Esophagus squamous epithelium (tissue), 5 donors: ENCODE measurements at places on chromosomes 7 and 10.

GRCh38 chr10:110395350-110396283 lies 90.9 kb upstream of the SMNDC1 start:
- no peak for DNase-seq

DNA sequence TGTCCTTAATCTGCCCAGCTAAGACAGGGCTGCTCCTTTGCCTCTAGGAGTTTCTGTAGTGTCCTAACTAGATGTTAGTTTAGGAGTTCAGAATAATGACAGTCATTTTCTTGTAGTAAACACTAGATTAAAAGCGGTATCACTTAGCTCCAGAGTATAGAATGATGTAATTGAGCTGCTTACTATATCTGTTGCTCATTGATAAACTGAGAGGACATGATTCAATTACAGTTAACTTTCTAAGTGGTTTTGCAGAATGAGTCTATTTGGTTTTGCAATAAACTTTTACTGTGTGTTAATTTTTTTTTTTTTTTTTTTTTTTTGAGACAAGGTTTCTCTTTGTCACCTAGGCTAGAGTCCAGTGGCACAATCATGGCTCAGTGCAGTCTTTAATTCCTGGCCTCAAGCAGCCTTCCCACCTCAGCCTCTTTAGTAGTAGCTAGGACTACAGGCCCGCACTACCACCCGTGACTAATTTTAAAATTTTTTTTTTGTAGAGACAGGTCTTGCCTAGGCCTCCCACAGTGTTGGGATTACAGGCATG lies 1.8 kb downstream of the STMP1 start:
- DNase-seq, result no peak

- no peak for DNase-seq
Measured at GRCh38 chr7:133358708-133359107, 105.8 kb downstream of the EXOC4 start.

DNA sequence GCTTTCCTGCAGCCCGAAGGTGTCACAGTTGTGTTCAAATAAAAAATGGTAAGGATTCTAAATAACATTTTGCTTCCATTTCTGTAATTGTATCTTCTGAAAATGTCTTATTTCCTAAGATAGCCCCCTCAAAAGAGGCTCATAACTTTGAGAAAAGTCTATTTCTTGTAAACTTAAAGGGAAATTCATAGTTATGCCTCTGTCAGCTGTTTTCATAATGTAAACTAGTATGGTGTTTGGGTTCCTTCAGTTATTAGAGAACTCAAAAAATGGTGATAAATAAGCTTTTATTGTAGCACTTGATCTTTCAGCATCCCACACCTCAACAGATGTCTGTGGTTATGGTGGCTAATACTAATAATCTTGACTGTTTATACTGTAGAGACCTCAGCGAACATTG lies 57.1 kb downstream of the KLHDC10 start:
- DNase-seq, result no peak

DNA sequence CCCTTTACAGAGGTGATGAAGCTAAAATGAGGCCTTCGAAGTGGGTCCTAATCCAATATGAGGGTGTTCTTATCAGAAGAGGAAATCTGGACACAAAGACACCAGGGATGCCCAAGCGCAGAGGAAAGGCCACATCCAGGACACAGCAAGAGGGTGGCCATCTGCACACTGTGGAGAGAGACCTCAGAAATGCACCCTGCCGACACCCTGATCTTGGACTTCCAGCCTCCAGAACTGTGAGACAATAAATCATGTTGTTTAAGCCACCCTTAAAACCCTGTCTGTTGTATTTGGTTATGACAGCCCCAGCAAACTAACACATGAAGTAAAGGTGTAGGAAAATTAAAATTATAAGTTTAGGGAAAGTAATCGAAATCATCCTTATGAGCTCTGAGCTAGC lies 64.0 kb downstream of the CDC123 start:
- DNase-seq, result no peak

GRCh38 chr7:96359876-96360275 lies 38.0 kb upstream of the SLC25A13 start:
- no peak for DNase-seq

DNA sequence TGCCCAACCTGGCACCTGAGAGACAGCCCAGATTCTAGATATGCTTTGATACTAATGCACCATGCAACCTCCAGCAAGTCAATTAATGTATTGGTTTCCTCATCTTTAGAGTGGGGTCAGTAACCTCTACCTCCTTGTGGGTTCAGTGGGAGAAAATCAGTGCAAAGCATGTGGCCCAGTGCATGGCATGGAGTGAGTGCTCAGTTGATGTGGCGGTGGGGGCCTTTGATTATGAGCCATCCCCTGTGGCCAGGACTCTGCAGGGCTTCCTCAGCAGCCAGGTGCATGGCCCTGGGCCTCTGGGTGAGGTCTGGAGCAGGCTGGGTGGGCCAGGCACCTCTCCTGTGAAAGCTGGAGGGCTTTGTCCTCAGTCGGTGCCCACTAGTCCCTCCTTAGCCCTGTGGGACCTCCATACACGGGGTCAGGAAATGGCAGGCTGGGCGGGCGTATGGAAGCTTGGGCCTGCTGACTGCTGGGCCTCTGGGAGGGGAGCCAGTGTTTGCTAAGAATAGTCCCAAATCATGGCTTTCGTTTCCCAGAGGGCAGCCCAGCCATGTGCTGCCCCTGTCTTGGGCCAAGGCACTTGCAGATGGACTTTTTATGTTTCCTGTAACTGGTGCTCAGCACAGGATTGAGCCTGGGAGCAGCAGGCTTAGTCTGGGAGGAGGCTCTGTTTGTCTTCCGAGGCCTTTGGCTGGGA lies 3.4 kb downstream of the PALD1 start:
- no peak for DNase-seq

DNA sequence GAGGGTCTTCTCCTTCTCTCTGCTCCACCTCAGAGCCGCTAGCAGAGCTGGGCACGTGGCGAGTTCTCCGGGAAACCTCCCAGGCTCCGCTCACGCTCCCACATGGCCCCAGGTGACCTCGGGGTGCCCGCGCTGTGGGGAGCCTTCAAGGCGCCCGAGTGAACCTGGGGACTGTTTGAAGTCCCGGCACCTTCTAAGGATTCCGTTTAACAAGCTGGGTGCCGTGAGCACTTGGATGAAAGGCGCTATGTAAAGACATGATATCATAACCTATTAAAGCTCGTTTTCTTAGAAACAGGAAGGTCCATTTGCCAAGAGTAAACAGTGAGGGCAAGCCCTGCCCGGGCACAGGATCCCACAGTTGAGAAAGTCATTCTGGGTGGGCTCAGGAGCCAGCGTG lies 15.8 kb upstream of the MYL10 start:
- DNase-seq, result no peak

DNA sequence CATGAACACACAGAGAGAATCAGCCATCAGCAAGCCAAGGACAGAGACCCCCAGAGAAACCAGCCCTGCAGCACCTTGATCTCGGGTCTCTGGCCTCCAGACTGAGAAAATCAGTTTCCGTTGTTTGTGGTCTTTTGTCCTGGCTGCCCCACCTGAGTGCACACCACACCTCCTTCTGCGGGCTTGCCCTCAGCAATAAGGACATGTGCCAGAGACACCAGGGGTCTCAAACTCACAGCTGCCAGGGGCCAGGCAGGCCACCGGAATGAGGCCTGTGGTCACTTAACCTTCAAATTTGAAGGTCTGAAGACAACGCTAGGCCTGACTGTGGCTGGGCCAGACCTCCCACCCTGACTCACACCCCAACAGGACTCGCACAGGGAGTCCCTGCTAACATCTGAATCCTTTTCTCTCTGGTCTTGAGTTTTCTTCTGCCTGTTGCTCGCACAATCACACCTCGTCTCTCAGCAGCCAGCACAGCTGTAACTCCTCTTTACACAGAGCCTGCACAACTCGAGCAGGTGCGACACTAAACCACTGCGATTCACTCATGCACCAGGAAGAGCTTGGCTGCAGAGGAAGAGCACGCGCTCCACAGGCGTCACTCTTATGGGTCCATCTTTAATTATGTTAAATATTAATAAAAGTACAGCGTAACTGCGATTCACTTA lies 86.2 kb downstream of the CHST15 start:
- no peak for DNase-seq

DNA sequence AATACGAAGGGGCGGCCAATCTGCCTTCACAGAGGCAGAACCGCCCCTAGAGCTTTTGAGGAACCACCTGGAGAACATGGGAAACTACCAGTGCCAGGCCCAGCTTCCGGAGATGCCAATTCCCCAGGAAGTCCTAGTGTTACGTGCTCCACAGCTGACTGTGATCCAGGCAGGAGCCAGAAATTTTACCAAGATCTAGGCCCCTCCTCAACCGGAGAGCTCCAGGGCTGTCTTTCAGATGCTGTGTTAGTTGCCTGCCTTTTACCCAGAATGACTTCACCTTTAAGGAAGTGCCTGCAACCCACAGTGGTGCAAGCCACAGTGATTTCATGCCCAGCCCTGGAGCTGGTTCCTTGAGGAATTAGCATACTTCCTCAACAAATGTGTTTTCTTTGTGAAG lies 62.9 kb downstream of the ELMO1 start:
- DNase-seq, result peak; percentile 8

GRCh38 chr10:34504534-34504933 lies 310.6 kb downstream of the PARD3 start:
- no peak for DNase-seq

DNA sequence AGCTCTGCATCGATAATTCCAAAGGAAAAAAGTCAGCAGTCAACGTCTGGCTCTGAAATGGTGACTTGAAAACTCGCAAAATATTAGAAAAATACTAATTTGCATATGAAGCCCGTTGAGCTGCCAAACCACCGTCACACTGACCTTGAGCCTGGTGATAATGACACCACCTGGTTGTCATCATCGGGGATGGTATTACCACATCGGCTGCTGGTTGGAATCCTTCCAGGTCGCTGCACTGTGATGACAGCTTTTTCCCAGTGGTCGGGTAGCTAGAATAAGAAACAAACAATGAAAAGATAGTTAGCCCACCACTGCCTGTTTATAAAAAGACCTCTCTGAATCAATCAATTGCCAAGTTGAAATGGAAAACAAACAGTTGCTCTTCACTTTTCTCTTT lies 41.6 kb downstream of the LAMB1 start:
- DNase-seq, result no peak

DNA sequence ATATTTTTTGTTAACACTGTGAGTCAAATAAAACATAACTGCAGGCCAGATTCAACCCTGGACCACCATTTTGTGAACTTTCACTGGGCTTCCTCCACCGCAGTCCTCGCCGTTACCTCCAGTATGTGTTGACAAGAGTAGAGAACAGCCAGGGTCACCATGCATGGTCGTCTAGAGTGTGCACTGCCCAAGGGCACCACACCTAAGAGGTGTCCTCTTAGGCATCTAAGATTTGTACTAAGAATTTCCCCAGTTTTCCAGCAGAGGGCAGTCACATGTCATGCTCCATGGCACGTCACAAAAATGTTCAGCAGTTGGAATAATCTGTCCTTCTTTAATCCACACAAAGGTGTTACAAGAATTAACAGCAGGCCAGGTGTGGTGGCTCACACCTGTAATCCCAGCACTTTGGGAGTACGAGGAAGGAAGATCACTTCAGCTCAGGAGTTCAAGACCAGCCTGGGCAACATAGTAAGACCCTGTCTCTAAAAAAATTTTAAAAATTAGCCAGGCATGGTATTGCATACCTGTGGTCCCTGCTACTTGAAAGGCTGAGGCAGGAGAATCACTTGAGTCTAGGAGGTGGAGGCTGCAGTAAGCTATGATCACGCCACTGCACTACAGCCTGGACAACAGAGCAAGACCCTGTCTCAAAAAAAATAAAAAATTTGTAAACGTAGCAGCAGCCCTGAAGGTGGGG lies 71.2 kb upstream of the FOXK1 start:
- DNase-seq, result no peak

DNA sequence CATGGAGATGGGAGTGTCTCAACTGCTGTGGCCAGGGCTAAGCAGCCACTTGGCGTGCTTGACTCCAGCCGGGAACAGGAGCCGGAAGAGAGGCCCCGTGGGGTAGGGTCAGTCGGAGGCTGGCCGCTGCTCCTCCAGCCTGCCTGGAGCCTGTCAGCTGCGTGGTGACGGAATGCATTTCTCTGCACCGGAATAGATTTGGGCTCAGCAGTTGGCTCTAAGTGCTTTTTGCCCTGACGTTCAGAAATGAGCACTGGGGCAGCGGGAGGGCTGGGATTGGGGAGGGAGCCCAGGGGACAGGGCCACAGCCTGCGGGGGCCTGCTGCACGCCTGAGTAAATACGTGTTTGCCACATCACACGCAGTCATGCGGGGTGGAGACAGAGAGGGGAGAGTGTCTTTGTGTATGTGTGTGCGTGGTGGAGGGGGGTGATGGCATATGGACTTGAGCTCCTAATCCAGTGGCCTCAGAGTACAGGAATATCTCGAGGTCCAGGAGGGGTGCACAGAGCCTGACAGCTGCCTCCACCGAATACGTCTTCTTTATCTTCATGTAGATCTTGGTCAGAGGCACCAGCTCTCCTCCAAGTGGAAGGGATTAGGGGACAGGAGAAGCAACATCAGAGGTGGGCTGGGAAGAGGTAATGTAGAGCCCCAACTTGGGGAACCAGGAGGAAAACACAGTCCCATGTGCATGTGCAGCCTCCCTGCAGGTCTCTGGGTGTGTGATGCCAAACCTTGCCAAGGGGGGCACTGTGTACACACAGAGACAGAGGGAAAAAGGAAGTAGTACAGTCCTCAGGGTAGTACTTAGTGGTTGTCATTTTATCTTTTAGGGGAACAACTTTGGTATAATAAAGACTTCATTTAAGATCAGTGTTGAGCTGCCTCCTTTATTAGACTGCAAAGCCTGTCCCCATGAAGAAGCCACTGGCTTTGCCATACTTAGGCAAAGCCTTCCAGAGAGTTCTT lies 151.4 kb downstream of the CDH23 start:
- DNase-seq, result no peak

- DNase-seq, result no peak
Measured at GRCh38 chr7:55592492-55592891, 20.2 kb upstream of the VOPP1 start.
